ENCODE measurements at places on chromosomes 6 and 20.

GRCh38 chr6:168711666-168712300 is 270.8 kb downstream of the SMOC2 start:
- no peak for DNase-seq

- DNase-seq, result no peak
Measured at GRCh38 chr6:3482869-3483268, 26.0 kb upstream of the SLC22A23 start.

- no peak for DNase-seq
Measured at GRCh38 chr6:72728706-72729343, 107.0 kb downstream of the KCNQ5 start.

GRCh38 chr6:160421854-160422253 is 73.7 kb downstream of the SLC22A3 start:
- DNase-seq, result no peak

- DNase-seq, result no peak
Measured at GRCh38 chr20:15619816-15620215, 953.4 kb downstream of the KIF16B start.

DNA sequence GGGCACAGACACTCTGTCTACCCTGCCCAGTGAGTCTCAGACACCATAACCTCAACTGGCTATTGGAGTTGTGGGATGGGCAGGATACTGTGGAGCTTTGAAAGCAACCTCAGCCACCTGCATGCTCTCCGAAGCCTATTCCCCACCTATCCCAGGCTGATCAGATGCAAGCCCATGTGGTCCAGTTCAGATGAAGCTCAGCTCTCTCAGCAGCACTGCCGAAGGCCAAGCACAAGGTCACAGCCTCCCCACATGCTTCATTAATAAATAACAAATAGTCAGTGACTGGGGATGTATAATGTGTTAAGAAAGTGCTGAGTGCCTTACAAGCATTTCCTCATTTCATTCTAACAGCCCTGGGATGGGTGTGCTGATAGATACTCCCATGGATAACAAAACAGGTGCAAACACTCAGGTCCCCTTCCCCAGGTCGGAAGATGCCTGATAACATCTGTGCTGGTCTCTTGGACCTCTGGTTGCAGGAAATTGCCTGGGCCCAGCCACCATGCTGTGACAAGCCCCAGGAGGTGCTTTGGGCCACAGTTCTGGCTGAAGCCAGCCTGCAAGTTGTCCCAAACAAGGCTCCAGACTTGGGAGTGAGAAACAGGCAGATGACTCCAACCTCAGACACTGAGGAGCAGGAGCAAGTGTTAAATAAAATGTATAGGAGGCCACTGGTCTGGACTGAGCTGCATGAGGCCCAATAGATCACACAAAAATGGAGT is 3.7 kb downstream of the ACSS1 start:
- no peak for DNase-seq

DNA sequence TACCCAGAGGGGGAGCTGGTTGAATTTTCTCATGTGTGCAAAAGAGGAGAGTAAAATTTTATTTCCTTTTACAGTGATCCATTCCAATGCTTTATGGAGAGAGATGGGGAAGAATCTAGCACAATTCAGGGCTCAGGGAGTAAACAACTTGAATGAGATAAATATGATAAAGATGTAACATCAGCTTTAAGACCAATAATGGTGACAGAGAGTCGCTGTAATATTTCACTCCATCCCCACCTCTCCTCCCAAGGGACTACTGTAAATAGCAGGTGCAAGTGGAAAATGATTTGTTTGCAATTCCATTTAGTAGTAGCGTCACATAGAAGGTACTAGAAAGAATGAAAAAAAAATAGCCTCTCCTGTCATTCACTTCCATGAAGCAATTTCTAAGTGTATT is 4.8 kb downstream of the CRISP3 start:
- DNase-seq, result no peak

- no peak for DNase-seq
Measured at GRCh38 chr6:34909320-34909883, 20.3 kb downstream of the ANKS1A start.

- DNase-seq, result no peak
Measured at GRCh38 chr6:79586548-79586947, 44.6 kb upstream of the SH3BGRL2 start.

DNA sequence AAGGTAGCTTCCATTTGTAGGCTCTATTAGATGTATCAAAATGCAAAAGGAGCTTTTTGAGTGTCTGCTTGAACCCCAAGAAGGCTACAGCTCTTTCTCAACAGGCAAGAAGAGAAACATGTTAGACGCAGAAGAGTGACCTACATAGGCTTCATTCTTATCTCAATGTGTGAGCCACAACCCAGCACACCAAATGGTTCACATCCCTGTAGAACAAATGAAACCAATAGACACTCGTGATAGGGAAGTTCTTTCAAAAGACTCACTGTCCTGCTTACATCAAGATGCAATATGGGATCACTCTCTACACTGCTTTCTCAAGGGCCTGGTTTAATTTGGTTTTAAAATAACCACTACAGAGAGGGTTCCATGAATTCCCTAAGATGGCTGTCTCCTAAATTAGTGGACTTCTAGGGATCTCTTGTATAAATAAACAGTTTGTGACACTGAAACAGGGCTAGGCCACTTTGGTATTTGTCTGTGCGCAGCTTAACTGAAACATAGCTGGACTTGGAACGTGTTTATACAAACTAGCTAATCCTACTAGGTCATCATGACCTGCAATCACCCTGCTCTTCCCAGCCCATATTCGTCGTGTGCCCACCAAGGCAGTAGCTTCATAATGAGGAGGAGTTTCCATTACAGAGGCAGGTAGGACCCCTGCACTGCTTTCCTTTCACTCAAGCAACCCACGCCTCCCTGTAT is 225.4 kb upstream of the PREP start:
- DNase-seq, result no peak

DNA sequence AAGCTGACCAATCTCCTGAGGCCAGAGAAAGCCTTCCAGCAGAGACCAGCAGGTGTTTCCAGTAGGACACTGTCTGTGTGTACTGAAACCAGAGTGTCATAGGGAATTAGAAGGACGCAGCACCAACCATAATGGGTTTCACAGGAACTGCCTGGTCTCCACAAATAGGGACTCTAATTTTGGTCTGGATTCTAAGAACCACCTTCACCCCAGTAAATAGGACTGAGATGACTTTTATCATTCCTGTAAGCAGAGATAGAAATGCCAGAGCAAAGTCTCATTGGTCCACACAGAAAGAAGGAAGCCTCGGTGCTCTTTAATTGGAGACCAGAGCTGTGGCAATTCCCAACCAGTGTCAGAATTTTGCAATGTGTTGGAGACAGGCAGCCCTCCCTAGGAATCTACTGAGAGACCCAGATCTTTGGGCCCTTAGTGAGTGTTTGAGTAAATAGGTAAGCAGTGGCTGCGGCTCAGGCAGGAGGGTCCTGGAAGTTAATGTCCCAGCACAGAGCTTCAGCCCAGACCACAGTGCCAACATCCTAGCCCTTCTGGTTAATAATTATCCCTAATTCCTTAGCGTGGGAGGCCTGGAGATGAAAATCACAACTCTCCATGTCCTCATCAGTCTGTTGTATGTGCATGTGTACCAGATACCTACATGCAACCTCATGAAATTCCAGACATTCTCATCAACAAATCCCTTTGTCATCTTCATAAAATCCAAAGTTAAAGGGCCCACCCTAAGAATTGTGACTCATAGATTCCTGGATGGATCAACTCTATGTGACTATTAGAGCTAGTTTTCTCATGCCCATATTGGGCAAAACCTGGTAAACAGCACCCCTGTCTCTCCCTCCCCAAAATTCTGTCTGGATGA is 81.2 kb downstream of the UNC5CL start:
- DNase-seq, result no peak

DNA sequence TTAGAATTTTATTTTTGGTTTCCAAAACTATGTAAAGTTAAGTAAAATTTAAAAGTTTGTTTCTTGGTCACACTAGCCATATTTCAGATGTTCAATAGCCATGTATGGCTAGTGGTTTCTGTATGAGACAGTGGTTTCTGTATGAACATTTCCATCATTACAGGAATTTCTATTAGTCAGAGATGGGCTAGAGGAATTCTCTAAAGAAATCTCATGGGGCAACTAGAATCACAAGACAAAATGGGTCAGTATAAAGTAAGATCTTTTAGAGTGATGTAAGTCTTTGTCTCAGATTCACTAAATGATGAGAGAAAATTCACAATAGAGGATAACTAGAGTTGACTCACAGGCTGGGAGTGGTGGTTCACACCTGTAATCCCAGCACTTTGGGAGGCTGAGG is 149.0 kb downstream of the FUT9 start:
- no peak for DNase-seq

GRCh38 chr6:159233365-159234101 is 64.3 kb downstream of the FNDC1 start:
- DNase-seq, result no peak

DNA sequence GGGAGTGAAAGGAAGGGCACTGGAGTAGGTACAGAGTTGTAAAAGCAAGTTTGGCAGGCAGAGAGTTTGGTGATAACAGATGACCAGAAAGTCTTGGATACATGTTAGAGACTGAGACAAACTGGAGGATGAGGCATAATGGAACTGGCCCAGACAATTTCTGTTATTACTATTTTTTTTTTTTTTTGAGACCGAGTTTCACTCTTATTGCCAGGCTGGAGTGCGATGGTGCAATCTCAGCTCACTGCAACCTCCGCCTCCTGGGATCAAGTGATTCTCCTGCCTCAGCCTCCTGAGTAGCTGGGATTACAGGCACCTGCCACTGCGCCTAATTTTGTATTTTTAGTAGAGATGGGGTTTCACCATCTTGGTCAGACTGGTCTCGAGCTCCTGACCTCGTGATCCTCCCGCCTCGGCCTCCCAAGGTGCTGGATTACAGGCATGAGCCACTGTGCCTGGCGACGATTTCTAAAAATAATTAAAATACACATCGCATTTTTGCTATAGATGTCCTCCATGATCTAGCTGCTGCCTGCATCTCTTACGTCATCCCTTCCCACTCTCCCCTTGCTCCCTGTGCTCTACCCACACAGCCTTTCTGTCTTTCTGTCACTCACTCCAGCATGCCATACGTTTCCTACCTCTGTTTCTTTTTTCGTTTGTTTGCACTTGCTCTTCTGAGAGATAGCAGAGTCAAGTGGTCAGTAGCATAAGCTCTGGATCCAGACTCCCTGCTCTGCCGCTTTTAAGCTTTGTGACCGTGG is 23.5 kb downstream of the MAPK14 start:
- no peak for DNase-seq

DNA sequence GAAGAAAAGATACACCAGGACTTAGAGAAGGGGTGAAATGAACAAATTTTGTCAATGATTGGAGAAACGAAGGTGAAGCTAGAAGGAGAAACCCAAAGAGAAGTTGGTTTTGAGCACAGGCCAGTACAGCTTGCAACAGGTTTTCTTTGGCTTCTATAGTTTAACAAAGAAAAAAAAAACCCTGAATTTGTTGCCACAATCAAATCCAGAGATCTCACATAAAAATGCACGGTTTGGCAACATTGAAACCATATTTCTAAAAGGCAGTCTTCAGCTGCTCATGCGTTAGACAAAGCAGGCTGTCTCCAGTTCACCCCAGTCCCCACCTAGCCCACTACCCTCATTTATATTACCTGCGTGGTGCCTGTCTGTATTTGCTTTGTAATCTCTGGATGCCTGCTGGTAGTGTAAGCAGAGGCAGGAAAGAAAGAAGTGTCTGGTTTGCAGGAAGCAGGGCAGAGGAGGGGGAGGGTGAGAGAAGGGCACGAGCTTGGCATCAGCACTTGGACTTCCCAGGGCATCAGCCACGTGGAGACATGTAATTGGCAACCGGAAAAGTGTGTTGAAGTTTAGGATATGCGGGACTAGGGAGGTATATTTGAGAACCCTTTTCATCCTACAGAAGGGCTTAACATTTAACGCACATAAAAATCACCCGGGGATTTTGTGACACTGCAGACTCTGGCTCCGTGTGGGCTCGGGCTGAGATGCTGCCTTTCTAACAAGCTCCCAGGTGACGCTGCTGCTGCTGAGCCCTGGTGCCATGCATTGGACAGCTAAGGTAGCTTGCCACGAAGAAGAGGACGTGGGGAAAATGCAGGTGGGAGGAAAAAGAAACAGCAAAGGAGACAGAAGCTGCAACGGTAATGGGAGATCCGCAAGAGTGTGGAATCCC is 14.4 kb downstream of the PFDN4 start:
- no peak for DNase-seq

GRCh38 chr6:140546640-140547039 is 1172.2 kb upstream of the CITED2 start:
- no peak for DNase-seq

DNA sequence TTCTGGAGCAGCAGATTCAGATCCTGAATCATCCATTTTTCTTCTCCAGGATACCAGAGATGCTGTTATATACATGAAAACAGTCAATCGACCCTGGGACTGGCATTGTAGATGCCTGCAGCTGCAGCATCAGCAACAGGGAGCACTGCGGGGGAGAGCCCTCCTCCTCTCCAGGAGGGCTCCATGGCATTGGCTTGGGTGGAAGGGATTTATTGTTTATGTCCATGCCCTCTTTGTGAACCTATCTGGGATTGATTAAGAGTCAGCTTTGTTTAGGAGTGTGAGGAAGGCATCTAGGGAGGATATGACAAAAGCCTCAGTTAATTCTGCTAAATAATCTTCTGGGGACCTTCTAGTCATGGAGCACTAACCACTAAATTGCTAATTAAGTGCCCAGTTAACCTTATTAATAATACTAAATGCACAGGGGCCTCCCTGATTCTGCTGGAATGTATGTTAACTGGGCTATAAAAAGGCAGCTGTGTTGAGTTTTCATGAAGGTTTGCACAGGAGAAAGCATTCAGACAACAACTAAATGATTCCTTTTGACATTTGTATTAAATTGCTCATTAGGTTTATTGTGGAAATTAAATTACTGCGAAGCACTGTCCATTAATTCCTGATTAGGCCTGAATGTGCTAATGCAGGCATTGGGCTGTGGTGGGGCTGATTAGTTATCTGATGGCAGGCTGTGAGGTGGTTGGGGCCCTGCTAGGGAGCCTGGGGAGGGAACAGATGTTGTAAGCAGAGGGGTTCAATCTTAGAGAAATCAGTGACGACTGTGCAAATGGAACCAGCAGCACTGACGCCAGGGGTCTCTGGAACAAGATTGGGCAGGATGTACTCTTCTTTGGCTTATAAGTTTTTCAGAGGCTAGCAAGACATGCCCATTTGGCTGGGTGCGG is 57.6 kb downstream of the IMPG1 start:
- DNase-seq, result no peak

DNA sequence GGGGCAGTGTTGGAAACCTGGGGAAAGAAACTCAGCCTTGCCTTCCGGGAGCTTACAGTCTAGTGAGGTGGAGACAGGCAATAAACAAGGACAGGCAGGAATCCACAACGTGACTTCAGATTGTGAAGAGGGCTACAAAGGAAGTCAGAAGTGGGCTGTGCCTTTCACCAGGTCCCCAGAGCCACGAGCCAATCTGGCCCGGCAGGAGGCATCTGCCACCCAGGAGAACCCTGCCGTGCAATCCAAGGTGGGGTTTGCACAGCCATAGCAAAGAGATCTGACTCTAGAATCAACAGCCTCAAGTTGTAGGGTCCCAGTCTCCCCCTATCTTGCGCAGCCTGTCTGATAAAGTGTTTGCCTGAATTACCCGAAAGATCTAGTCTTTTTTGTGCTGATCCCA is 5.5 kb downstream of the SLC32A1 start:
- no peak for DNase-seq

- DNase-seq, result no peak
Measured at GRCh38 chr20:51381557-51381956, 161.0 kb downstream of the NFATC2 start.

Data from CD4-positive, alpha-beta T cell treated with Interleukin-15 for 4 hours (primary cell).